IMR-90 (cell line): ENCODE measurements at places on chromosomes 16 and 17.

GRCh38 chr17:81228834-81229665 is 6.3 kb upstream of the CEP131 start:
- DNase-seq, result no peak

DNA sequence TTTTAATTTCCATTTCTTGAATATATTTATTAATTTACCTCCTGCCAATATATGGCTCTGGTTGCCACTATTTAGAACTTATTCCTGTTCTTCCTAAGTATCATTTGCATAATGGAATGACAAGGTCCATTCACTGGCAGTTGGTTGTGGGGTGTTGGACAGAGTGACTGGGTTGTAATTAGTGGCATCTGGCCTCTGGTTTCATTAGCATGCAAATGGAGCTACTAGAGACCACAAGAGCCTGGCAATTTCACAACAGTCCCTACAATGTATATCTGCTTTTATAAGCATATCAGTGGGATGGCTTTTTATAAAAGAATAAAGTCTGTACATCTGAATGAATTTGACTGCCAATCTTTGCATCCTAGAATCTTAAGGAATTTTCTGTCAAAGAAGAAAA is 1030.9 kb upstream of the CDH8 start:
- DNase-seq, result no peak

- DNase-seq, result no peak
Observed at GRCh38 chr17:8606401-8606800, 24.1 kb downstream of the MYH10 start.

DNA sequence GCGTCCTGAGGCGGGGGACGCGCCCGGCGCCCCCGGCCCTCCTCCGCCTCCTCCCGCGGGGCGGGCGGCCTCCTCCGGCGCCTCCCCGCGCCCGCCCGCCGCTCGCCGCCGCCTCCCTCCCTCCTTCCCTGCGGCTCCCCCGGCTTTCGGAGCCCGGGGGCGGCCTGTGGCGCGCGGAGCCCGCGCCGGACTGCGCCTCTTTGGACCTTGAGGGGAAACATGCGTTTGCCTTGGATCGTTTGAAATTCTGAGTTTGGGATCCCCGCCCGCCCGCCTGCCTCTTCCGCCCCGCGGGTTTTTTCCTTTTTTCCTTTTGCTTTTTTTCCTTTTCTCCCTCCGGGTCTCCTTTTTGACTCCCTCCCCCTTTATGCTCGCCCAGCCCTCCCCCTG is 390 bp downstream of the ZNRF1 start:
- no peak for DNase-seq

GRCh38 chr17:17971431-17972125 is 622 bp downstream of the TOM1L2 start:
- no peak for DNase-seq

- no peak for DNase-seq
Observed at GRCh38 chr16:72612718-72613117, 435.2 kb downstream of the ZFHX3 start.

GRCh38 chr17:74981318-74981978 is 6.0 kb upstream of the CDR2L start:
- DNase-seq, result no peak

DNA sequence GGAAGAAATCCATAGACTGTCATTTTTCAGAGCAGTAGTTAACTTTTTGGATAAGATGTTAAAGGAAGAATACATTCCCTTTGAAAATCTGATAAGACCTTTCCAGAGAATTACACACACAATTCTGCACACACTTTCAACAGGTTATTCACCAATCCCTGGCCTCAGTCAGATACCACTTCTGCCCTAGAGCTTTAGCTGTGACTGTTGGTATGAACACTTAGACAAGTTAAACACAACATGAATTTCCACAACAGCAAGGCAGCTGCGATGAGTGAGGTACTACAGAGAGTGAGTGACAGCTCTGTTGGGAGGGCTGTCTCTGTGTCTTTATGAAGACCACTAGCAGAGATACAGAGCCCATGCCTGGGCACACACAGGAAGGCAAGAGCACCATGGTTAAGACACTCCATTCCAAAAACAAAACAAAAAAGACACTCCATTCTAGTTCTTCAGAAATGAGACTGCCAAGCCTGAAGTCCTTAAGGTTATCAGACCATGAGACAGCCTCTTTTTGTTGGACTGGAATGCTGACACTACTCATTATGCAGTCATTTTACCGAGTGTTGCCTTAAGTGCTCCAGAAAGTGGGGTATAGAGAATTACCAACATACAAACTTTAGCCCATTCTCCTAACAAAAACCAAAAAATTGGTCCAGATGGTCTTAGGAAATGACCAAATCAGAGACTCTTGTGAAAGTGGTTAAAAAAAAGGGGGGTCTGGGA is 42.4 kb downstream of the TOM1L2 start:
- peak; percentile 42 for DNase-seq

GRCh38 chr17:19787733-19788357 is 39.7 kb upstream of the ALDH3A1 start:
- peak; percentile 6 for DNase-seq

- no peak for DNase-seq
Observed at GRCh38 chr16:10356870-10357842, 28.7 kb upstream of the ATF7IP2 start.

DNA sequence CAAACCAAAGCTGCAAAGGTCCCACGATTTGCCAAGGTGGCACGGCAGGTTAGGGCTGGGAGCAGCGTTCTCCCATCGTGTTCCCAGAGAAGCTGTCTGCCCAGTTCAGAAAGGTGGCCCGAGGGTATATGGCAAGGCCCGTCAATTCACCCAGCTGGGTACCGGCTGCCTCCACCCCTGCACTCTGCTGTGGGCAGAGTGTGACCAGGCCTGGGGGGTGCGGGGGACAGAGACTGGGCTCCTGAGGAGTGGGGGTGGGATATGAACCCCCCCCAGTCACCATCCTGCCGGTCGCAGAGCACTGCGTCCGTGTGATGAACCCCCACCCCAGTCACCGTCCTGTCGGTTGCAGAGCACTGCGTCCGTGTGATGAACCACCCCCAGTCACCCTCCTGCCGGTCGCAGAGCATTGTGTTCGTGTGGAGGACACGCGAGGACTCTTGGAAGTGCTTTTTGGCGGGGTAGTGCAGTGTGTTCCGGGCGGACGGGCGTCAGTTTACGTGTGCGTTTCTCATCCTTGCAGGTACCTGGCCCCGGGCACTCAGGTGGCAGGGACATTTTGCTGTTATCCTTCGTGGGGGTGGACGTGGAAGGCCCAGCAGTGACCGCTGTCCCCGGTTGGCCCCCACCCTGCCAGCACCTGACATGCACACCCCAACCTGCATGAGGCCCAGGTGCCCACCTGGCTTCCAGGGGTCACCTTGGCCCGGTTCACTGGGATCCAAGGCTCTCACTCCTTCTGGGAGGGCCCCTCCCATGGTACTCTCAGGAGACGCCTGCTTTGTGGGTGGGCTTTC is 2.7 kb upstream of the FASN start:
- DNase-seq, result no peak

DNA sequence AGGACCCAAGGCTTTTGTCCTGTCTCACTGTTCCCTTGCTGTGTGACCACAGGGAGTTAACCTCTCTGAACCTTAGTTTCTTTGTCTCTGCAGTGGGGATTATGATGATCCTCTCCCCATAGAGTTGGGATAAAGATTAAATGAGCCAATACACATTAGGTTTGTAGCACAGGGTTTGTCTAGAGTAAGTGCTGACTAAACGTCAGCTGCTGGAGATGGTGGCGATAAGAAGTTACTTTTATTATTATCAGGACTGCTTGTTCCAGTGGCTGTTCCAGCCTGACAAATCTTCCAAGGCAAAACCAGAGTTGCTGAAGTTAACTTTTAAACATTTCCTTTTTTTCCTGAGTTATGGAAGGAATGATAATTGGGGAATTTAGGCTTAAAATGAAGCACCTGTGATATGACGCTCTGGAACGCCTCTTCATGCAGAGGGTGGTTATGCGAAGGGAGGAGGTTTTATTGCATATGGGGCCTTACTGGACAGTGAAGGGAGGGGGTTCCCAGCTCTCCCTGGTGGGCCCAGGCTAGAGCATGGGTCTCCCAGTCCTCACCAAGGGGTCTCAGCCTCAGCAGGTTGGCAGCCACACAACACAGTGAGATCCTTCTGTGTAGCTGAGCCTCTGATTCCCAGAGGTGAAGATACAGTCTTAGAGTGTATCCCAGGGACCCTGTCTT is 35.8 kb downstream of the PLCG2 start:
- no peak for DNase-seq

GRCh38 chr17:61251939-61252865 is 147.4 kb upstream of the TBX2 start:
- DNase-seq, result peak; percentile 99

- no peak for DNase-seq
Observed at GRCh38 chr17:45961206-45961605, 37.8 kb upstream of the STH start.

DNA sequence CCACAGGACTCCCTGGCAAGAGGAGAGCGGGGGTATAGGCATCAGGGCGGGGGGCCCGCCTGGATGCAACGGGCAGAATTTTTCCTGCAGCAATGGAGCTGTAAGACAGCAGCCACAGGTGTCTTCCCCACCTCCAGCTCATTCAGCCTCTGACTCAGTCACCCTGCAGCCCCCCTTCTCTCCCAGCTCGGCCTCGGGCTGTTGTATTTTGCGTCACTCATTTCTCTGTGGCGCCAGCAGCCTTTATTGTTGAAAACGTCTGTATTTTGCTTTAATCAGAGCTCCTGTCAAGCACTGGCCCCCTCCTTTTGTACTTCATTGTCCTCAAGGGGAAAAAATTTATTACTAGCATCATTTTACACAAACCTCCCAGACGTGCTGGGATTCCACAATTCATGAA is 117.7 kb downstream of the WSCD1 start:
- DNase-seq, result no peak

- no peak for DNase-seq
Observed at GRCh38 chr17:34370376-34370996, 7.5 kb upstream of the CCL1 start.

GRCh38 chr17:61410141-61411010 is 10.7 kb downstream of the TBX2 start:
- peak; percentile 86 for DNase-seq

- peak; percentile 5 for DNase-seq
Observed at GRCh38 chr16:84396537-84397008, 28.2 kb downstream of the ATP2C2 start.

- no peak for DNase-seq
Observed at GRCh38 chr16:85600530-85601271, 12.4 kb upstream of the GSE1 start.
